CD8-positive, alpha-beta T cell (primary cell): ENCODE measurements at places on chromosomes 11 and 22.
A peak's percentile ranks its signal among the peaks of the same experiment; 100 is the strongest.

- DNase-seq: no peak
Observed at GRCh38 chr11:3861683-3862082, 6.2 kb downstream of the STIM1 start.

DNA sequence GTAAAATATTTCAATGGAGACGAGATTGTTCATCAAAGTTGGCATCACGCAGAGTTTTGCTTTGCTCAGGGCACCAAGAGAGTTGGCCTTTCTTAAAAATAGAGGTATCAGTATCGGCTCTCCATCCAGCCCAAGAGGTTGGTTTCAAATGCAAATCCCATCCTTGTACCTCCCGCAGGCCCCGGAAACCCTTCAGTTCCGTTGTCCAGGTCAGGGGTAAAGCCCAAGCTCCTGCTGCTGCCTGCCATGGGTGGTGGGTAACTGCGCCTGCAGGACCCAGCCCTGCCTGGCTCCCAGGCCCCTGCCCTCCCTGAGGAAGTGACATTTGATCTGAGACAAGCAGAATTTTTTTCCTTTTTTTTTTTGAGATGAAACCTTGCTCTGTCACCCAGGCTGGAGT lies 49.3 kb upstream of the RTL6 start:
- DNase-seq: no peak

GRCh38 chr22:48432781-48433518 lies 1394.7 kb downstream of the BRD1 start:
- no peak for DNase-seq

- no peak for DNase-seq
Observed at GRCh38 chr11:117996058-117996457, 9.9 kb downstream of the IL10RA start.

DNA sequence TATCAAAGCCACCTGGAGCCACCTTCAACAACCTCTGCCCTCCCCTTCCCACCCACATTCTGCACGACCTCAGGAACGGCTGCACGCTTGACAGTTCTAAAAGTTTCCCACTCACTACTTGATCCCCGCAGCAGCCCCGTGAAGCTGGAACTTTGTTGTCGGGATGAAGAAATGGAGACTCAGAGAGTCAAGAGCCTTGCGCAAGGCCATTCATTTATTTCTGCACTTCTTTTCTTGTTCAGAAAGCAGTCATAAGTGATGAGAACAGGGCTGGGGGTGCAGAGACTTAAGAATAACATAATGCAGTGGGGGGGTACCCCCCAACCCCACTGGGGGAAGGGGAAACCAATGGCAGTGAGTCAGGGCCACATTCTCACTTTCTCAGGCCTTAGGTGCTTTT lies 2.2 kb upstream of the ZFTA start:
- DNase-seq: no peak

DNA sequence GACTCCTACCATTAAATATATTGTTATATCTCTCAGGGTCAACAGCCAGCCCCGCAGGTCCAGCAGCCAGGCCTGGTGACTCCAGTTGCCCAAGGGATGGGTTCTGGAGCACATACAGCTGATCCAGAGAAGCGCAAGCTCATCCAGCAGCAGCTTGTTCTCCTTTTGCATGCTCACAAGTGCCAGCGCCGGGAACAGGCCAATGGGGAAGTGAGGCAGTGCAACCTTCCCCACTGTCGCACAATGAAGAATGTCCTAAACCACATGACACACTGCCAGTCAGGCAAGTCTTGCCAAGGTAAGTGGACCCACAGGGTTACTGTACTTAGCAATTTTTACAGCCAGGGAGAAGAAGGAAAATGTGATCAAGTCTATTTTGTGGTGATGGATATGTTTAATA lies 35.1 kb downstream of the EP300 start:
- DNase-seq: no peak

DNA sequence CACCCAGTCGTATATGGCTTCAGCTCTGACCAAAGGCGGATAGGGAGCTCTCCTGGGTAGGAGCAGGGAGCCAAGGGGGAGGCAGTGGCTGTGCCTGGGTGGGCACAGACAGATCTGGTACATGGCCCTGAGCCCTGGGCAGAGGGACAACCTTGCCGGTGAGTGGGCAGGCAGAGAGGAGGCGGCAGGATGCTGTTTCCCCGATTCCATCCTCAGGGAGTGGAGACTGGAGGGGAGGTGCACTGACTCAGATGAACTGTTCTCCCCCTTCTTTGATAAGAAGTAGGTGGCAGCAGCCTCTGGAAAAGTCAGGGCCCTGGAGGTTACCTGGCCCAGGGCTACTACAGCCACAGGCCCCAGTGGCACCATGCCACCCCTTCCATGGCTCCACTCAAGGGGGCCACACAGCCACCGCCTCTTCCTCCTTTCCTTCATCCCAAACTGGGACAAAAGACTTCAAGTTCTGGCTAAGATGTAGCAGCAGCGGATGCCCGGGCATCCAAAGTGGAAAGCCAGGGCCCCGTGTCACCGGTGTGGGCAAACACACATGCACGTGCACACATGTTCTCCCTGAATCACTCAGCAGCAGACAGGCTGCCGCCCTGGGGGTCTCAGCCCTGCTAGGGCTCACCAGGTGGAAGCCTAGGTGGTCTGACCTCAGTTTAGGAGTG lies 13.4 kb downstream of the CXCR5 start:
- no peak for DNase-seq

DNA sequence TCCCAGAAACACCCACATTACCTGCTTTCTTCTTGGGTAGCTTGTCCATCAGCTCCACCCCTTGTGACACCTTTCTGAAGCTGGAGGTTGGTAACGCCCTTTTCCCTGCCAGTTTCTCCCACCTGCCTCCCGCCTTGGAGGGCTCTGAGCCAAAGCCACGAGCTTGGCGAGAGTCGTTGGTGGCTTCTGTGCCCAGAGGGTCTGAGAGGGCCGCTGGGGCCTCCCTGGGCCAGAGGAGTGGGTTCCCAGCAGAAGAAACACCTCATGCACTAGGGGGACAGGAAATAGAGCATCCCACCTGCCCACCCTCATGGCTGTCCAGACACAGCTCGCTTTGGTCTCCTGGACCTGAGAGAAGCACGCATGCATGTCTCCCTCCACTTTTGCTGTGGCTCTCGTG lies 37.9 kb downstream of the B3GAT1 start:
- no peak for DNase-seq

DNA sequence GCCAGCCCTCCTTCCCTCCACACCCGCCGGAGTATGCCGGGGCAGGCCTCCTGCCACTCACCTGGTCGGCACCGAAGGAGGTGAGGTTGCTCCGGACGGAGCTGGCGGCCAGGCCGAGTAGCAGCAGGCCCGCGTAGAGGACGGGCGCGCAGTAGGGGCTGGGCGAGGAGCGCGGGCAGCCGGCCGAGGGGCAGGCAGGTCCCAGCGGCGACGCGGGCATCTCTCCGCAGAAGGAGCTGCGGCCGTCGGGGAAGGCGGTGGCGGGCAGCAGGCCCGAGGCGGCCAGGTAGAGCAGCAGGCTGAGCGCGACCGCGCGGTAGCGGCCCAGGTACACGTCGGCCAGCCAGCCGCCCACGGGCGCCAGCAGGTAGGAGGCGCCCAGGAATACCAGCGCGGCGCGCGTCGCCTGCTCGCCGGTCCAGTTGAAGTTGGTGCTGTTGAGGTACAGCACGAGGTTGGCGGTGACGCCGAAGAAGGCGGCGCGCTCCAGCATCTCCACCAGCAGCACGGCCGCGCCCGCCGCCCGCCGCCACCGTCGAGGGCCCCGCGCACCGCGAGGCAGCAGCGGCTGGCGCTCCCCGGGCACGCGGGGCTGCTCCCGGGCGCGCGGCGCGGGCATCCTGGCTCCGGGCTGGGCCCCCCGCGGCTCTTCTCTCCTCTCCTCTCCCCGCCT lies 907 bp downstream of the SLC15A3 start:
- peak; percentile 58 for DNase-seq

DNA sequence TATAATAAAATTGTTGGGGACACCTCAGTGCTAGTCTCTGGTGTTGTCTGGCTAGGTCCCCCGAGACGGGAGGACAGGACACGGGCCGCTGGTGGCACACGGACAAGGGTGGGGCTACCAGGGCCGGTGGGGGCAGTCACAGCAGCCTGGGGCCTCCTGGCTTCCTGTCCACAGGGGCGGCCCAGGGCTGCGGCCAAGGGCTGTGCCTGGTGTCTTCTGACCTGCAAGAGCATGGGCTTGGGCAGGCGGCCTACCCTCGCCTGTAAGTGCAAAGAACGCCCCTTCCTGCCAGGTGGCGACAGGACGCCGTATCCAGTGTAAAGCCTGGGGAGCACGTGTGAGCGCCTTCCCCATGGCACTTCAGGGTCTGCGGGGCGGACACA lies 3.6 kb downstream of the LRFN4 start:
- DNase-seq: no peak

- no peak for DNase-seq
Observed at GRCh38 chr11:3831378-3832239, 9.2 kb downstream of the RHOG start.

- DNase-seq: no peak
Observed at GRCh38 chr11:29985248-29985647, 31.6 kb downstream of the KCNA4 start.

DNA sequence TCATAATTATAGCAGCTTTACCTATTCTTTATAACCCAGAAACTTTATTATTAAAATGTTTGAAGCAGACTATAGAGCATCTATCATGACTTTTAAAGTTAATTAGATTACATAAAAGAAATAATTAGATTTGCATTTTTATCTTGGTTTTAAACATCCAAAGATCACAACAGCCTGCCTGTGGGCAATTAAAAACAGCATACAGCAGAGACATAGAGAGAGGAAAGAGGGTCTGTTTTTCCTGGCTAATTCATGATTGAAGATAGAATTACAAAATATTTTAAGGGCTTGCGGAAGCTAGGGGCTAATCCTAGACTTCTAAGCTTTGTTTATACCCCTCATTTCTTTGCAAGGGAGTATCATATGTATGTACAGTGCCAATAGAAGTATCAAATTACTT lies 178.1 kb downstream of the SOX6 start:
- no peak for DNase-seq

GRCh38 chr11:129257512-129257911 lies 65.4 kb upstream of the ARHGAP32 start:
- DNase-seq: no peak

- no peak for DNase-seq
Observed at GRCh38 chr11:106523921-106524320, 446.5 kb downstream of the AASDHPPT start.

GRCh38 chr11:32262367-32262766 lies 171.5 kb downstream of the RCN1 start:
- DNase-seq: no peak

DNA sequence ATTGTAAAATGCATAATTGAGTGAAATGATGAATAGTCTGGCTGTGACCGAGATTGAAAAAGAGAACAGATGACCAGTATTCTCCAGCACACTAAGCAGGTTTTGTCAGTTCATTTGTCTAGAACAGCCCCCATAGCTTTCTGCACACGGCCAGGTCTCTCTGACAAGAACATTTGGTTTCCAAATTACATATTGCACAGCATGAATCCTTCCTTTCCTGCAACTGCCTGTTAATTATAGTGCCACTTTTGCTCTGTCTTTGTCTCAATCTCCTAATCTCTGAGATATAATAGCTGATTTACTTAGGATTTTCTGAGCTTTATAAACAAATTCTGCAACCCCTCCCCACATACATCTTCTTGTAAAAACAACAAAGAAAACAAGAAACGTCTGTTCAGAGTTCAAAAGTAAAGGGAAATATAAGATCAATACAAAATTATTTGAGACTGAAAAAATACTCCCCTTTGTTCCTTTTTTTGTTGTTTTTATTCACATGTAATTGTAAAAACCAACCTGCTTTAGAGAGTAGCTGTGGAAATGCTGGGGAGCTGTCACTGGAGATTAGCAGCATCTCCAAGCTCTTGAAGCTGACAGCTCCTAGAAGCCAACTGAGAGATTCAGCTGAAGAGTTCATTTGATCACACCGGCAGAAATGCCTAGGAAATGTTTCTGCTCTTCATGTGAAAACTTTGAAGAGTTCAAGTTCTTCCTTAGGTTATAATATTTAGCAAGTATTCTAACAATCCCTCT lies 998.1 kb downstream of the DLG2 start:
- no peak for DNase-seq

GRCh38 chr11:124656774-124657630 lies 16.5 kb downstream of the SIAE start:
- no peak for DNase-seq

DNA sequence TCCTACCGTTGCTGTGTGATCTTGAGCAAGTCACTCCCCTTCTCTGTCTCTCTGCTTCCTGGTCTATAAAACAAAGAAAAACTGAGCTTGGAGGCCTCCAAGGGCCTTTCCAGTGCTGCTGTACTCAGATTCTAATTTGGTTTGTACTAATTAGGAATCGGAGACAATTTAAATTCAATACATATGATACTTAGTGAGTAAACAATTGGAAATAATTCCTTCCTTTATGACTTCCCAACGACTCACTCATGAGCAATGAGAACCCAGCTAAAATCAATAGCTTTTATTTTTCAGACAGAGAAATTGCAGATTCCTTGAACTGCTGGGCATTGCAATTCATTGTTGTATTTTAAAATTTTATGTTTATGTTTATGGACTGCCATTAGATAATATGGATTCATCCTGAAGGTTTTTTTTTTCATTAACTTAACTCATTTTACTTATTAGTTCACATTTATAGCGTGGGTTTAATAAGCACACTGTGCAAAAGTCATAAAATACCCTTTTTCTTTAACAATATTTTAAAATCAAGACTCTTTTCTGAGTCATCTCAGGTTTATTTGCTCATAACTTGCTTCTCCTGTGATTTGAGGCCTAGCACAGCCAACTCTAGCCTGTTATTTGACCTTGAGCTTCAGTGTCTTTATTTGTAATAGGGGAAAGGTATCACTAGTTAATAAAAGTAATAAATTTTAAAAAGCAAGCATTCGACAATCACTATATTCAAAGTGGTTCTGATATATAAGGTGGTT lies 95.8 kb downstream of the TP53I11 start:
- no peak for DNase-seq

GRCh38 chr11:47078751-47079521 lies 97.7 kb downstream of the ARFGAP2 start:
- DNase-seq: no peak

- DNase-seq: no peak
Observed at GRCh38 chr11:126434950-126435335, 79.5 kb downstream of the ST3GAL4 start.

DNA sequence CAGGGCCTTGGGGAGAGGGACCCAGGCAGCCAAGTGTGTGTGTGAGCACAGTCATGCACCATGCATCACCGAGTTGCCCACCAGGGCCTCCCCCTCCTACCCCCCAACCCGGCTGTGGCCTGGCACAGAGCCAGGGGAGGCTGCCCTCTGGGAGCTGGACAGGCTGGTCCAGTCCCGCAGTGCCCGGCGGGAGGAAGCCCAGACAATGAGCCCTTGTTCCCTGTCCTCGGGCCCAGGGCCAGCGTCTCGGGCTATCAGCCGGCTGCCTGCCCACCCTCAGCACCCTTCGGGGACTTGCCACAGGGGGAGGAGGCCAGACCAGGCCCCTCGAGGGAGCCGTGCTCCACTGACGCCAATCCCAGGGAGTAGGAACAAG lies 4.5 kb downstream of the LRRC75B start:
- no peak for DNase-seq

GRCh38 chr11:122319691-122320620 lies 203.9 kb upstream of the BLID start:
- DNase-seq: no peak

GRCh38 chr22:32103658-32104315 lies 55.3 kb downstream of the C22orf42 start:
- peak; percentile 27 for DNase-seq
